ENCODE measurements at places on chromosomes 6 and 20. TPM values are rescaled to one million over a fixed set of nuclear protein-coding genes. Genes with fewer than 3 reads are reported as not detected.

DNA sequence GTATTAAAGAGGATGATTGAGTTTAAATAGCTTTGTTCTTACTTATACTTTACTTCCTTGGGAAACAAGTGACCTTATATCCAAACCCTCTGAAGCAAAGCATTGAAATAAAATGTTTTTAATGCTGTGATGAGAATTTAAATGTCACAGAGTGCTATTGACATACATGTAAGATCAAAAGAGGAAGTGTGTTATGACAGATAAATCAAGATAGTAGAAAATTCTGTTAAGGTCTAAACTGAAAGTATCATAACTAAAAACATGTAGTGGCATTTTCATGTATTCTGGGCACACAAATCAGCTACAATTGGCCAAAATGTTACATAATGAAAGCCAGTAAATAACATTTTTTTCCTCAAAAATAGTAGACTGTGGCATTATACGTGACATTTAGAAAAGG is 318.0 kb downstream of the GRIK2 start:
- no peak for DNase-seq

Gene C20orf96
- total RNA-seq, result 1.4 TPM

Gene PPIL6
- 1.1 TPM for total RNA-seq

Gene SLC17A3
- total RNA-seq, result not detected

Gene MYBL2
- total RNA-seq, result 53.1 TPM

Measured in RPMI7951 (cell line).